ENCODE measurements at places on chromosomes 12 and 14.

DNA sequence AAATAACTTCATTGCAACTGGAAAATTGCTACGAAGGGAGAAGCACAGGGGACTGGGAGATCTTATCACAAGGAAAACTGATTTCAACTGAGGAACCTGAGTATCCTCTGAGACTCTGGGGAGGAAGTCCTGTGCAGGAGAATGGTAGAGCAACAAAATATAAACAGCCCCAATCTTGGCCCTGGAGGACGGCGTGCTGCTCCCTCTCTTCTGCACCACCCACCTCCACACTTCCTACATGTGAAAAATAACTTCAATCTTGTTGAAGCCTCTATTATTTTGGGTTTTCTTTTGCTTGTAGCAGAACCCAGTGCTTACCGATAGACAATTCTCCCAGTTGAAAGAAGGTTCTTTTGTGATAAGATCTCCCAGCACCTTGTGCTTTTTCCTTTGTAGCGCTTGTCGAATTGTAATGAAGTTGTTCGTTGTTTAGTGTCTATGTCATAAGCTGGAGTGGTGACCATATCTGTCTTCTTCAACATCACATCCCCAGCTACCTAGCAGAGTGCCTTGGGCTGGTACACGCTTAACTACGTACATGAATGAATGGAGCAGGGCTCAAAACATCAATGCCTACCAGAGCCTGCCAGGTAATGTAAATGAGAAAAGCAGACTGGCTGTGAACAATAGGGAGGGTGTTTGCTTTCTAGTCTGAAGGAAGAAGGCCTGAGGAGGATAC is 2.8 kb upstream of the CD4 start:
- DNase-seq, result no peak

DNA sequence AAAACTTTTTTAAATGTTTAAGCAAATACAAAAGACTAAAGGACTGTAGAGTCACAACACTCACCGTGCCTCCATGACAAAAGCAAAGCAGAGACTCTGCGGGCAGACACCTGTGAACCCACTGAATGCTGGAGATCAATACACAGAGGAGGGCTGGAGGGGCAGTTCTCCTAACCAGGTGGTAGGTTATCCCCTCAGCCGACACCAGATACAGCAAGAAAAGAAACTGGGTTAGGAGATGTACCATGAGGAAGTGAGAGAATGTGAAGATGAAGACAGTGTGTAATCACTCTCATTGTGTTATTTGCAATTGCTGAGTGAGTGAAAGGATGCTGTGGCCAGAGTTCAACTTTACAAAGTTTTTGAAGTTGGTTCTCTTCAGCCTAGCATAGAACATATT is 480.3 kb downstream of the BCL11B start:
- no peak for DNase-seq

GRCh38 chr14:100073576-100074430 is 8.6 kb downstream of the EVL start:
- DNase-seq, result no peak

DNA sequence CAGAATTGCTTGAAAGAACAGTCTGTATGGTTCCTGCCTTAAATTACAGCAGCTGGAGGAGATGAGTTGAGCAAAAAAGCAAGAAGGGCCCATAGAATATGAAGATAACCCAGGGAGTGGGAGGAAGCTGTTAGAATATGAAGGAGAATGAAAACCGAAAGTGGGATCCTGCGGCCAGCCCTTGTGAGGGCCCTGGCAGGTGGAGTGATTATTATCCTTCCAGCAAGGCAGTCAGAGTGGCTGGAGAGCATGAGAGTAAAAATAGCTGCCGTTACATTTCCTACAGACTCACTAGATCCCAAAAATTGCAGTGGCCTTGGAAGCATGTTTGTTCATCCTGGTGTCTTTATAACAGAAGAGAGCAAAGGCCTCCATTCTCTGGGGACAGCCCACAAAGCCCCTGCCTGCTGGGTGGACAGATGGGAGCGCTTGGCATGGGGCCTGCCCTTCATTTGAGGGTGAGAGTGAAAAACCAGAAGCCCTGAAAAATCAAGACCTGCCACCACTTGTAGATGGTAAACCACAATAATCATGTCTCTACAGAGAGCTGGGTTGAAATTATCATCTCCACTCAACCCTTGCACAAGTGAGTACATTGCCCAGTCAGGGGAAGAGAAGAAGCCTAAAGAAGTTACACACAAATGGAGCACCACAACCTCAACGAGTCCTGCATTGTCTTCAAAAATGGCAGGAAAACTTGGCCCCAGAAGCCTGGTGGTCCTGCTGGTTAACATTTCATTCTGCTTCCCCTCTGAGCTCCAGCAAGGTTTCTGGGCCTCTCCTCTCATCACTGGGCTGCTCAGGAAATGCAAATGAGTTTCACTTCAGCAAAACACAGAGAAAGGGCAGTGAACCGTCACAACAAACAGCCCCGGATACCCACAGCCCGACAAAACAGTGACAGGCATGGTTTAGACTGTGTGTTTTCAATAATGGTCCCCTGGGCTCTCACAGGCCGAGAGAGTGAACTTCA is 20.5 kb downstream of the ZDHHC22 start:
- peak; percentile 59 for DNase-seq

DNA sequence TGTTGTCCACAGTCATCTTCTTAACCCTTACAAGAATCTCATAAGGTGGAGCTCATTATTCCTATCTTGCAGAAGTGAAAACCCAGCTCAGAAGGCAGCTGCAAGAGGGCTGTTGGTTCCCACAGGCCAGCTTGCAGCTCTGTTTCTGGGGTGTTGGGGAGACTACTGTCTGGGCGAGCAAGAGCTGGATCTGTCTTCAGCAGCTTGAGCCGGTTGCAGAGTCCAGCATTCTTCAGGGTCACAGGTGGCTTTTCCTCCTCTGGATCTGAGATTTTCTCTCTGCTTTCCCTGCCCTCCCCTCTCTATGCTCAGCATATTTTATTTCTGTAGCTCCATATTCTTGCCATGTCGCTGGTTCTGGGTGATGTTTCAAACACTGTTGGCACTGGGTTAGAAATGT is 87.4 kb downstream of the PAPOLA start:
- DNase-seq, result no peak

GRCh38 chr14:105093038-105093430 is 27.8 kb upstream of the GPR132 start:
- DNase-seq, result no peak

DNA sequence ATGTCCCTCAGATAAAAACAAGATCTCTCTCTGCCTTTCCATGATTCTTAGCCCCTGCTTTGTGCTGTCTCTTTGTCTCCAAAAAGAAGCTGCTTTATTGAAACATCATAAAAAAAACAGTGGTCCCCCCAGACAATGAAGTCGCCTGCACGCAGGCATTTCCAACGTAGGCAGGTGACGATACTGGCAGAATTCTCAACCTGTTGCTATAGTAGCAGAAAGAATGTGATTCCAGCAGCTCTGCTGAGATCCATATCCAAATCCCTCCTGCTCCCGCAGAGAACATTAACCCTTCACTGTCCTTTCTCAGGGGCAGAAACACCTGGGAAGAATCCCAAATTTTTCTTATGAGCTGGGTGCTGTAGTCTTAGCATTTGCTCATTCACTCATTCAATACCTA is 84.8 kb downstream of the STON2 start:
- DNase-seq, result no peak

- DNase-seq, result no peak
These were observed 83.2 kb downstream of the ITPR2 start for GRCh38 chr12:26749781-26750180.

DNA sequence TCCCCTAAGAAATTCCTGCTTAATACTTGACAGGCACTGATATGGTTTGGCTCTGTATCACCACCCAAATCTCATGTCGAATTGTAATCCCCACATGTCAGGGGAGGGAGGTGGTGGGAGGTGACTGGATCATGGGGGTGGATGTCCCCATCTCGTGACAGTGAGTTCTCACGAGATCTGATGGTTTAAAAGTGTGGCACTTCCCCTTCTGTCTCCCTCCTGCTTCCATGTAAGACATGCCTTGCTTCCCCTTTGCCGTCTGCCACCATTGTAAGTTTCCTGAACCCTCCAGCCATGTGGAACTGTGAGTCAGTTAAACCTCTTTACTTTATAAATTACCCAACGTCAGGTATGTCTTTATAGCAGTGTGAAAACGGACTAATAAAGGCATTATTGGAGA is 198.0 kb downstream of the FOXN3 start:
- no peak for DNase-seq

- peak; percentile 23 for DNase-seq
These were observed 2.9 kb upstream of the SETD1B start for GRCh38 chr12:121800694-121801594.

DNA sequence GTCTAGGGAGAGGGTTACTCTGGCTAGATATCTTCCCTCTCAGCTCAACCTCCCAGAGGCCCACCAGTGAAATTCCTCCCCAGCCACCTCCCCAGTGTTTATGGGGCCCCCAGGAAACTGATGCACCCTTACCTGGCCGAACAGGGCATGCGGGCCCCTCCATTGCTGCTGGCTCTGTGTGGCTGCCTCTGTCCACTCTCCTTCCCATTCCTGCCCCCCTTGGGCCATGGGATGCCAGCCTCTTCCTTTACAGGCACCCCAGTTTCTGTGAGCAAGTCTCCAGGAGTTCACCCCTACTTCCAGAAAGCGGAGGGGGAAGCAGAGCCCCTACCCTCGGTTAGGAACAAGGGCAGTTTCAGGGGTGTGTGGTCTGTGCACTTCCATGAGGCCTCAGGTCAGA is 19.4 kb upstream of the ZDHHC22 start:
- no peak for DNase-seq

- no peak for DNase-seq
These were observed 951.2 kb downstream of the FLRT2 start for GRCh38 chr14:86481104-86481503.

DNA sequence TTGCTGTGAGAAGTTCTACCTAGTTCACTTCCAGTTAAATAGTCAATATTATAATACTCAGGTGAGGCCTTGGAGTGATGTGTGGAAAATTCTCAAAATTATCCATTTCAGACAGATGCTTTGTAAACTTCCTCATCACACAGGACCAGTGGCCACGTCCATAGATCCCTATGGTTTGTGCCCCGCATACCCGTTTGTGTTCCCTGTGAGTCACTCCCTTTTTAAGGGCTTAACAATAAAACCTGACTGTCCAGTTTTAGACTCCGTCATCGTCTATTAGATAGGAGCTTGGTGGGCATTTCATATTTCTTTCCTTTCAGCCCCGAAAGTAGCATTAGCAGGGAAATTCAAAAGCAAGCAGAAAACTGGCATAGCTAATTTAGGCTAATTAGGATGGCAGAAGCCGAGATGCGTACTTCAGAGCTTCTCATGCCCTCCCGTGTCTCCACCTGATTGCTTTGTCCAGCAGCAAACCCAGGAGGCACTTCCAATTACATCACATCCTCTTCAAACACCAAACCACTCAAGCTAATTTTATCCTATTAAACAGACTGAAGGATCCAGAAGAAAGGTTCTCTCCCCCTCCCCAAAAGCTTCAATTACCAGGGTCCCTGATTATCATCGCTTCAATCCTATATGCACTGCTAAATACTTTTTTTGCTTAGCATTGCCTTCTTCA is 186.6 kb upstream of the OTX2 start:
- no peak for DNase-seq

- no peak for DNase-seq
These were observed 6.6 kb downstream of the ASPG start for GRCh38 chr14:104091927-104092771.

DNA sequence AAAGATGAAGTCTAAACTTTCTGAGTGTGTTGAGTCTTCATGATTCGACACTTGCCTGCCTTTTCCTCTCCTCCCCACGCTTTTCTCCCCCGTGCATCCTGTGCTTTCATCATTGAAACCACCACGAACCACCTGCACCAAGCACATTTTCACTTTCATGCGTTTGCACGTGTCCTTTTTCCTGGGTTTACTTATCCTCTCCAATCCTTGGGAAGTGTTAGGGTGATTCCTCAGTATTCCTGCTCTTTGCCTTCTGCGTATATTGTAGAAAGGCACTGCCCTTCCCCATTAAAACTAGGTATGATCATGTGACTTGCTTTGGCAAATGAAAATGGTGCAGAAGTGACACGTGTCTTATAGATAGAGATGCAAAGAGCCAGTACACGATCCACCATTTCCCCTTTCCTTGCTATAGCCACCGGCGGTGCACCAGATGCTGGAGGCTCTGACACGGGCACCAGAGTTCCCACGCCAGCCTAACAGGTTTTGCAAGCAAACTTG is 106.6 kb downstream of the BRMS1L start:
- DNase-seq, result no peak

DNA sequence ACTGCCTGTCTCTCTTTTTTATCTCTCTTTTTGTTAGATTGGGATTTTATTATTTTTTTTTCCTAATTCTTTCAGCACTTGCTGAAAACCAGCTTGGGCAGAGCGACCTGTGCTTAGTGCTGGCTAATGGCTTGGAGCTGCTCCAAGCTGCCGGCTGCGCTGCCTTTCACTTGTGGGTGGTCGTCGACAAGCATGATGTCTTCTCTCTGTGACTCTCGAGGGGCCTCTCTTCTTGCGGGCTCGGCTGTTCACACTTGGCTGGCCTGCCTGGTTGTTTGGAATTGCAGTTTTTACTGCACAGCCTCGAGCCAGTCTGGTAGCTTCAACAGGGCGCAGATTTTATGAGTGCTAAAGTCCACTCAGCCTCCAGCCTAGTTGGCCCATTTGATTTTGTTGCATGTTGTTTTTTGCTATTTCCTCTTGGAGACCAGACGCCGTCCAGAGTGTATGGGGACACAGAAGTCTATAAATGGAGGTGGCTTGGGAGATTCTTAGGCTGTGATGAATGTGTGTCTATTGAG is 18.6 kb downstream of the TPCN1 start:
- DNase-seq, result peak; percentile 13

- DNase-seq, result no peak
These were observed 47.8 kb downstream of the CCDC88C start for GRCh38 chr14:91369628-91370445.

DNA sequence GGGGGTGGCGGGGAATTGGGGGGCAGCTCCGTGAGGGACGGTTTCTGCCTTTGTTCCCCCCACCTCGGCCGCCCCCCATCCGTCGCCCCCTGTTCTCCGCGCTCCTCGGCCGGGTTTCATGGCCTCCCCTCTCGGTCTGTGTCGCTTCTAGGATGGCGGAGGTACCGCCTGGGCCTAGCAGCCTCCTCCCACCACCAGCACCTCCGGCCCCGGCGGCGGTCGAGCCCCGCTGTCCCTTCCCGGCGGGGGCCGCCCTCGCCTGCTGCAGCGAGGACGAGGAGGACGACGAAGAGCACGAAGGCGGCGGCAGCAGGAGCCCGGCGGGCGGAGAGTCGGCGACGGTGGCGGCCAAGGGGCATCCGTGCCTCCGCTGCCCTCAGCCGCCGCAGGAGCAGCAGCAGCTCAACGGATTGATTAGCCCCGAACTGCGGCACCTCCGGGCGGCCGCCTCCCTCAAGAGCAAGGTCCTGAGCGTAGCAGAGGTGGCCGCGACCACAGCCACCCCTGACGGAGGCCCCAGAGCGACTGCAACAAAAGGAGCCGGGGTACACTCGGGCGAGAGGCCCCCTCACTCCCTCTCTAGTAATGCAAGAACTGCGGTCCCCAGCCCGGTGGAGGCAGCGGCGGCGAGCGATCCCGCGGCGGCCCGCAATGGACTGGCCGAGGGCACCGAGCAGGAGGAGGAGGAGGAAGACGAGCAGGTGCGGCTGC is 575 bp downstream of the NAA30 start:
- no peak for DNase-seq

GRCh38 chr14:91035855-91036254 is 24.6 kb downstream of the RPS6KA5 start:
- no peak for DNase-seq

GRCh38 chr12:126700096-126700495 is 1566.9 kb upstream of the TMEM132C start:
- no peak for DNase-seq

Data from cerebellar nuclear complex (tissue), 1 donor.